ENCODE measurements at places on chromosomes 3 and 15.

GRCh38 chr3:4322635-4323034, 19.5 kb downstream of the SETMAR start:
- DNase-seq: peak; percentile 66

GRCh38 chr15:42156243-42156922, at the start of gene PLA2G4F:
TSS of gene PLA2G4F (minus strand) at chr15:42156636. CDS start at chr15:42156549, 87 bp downstream.
- no peak for DNase-seq

GRCh38 chr3:134677987-134678308, 27.1 kb upstream of the KY start:
- no peak for DNase-seq

DNA sequence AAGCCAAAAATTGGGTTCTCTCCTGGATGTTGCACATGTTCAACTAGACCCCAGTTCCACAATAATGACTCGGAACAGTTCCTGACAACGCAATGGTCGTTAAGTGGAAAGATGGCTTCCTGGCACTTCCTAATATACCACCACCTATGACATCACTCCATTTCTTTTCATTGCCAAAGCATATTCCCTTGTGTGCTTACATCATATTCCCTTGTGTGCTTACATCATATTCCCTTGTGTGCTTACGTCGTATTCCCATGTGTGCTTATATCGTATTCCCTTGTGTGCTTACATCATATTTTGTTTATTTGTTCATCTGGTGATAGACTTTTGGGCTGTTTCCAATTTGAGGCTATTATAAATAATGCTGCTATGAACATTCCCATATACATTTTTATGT, 39.2 kb downstream of the TFRC start:
- no peak for DNase-seq

DNA sequence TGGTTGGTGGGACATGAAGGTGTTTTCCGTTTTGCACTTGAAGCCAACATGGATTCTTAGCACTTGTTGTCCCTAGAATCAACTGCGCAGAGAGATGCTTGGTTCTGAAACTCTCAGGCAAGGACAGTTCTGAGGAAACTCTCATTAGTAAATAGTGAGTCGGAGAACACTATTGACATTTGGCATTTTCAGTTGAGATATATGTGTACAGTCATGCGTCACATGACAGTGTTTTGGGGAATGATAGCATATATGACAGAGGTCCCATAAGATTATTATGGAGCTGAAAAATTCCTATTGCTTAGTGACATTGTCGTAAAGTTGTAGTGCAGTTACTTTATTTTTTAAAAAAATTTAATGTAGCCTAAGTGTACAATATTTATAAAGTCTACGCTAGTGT, 5.8 kb downstream of the APBA2 start:
- no peak for DNase-seq

GRCh38 chr15:33988384-33988783, 20.1 kb downstream of the CHRM5 start:
- no peak for DNase-seq

- no peak for DNase-seq
These were observed 109.8 kb downstream of the IGF2BP2 start for GRCh38 chr3:185715091-185715490.

GRCh38 chr15:62393196-62393595, 228.1 kb upstream of the C2CD4B start:
- no peak for DNase-seq

DNA sequence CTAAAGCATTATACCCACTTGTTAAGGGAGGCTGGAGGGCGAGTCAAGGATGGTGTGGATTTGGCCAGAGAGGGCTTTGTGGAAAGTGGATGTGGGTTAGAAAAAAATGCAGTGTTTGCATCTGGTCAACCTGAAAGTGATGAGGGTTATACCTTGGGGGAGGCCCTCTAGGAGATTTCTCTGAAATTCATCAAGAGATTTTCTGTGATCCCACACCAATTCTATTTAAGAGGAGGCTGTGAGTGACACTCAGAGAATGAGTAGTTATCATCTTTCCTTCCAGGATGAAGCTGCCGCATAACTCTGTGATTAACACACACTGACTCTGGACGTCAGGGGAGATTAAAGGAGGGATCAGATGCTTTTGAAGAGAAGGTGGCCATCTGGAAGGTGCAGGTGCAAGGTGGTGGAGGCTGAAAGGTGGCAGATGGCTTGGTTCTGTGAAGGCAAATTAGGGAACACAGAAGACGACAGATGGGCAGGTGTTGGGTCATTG, 54.8 kb downstream of the ANAPC13 start:
- no peak for DNase-seq

DNA sequence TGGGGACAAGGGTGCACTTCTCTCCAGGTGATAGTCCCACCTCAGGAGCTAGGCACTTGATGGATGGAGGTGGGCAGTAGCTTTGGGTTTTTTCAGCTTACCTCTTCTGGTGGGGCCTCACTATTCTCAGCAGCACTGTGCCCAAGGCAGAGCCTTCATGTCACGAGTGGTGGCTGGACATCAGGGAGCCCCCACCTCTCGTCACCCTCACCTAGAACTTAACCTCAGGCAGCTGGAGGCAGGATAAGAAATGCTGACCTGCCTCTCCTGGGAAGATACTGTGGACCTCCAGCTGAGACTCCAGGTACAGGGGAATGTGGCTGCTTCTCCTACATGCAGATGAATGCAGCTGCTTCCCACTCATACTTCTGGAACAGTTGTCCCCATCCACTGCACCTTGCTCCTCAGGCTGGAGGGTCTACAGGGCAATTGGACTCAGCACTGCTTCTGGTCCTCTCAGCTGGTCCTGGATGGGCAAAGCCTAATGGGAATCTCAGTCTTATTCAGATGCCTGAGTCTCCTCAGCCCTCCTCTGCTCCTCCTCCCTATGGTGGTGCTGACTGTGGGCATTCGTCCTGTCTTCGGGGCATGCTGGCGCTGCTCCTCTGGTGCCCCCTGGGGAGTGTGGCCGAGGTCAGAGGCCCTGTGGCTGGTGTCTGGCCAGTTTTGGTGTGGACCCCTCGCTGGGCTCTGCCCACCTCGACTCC, 129.9 kb downstream of the KLF13 start:
- DNase-seq: no peak

- DNase-seq: no peak
These were observed 52.7 kb downstream of the LDHAL6B start for GRCh38 chr15:59259137-59259943.

DNA sequence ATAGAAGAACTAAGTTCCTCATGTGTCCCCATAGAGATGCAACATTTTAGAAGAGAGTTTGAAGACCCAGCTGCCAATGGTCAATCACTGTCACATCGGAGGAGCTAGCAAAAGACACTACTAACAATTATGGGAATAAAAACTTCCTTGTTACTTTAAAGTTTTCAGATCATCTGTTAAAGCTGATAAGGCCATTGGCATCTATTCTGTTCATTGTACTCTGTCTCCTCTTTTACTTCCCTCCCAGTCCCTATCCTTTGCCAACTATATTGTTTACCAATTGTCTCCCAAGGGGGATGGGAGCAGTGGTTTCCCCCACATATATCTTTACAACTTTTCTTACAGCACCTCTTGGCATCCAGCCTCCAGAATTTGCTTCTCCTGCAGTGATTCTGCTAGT, 81.0 kb downstream of the FAM174B start:
- DNase-seq: no peak

- no peak for DNase-seq
These were observed 469.8 kb downstream of the ZPLD1 start for GRCh38 chr3:102904629-102905028.

GRCh38 chr15:58678683-58679082, 70.8 kb downstream of the ADAM10 start:
- DNase-seq: no peak

DNA sequence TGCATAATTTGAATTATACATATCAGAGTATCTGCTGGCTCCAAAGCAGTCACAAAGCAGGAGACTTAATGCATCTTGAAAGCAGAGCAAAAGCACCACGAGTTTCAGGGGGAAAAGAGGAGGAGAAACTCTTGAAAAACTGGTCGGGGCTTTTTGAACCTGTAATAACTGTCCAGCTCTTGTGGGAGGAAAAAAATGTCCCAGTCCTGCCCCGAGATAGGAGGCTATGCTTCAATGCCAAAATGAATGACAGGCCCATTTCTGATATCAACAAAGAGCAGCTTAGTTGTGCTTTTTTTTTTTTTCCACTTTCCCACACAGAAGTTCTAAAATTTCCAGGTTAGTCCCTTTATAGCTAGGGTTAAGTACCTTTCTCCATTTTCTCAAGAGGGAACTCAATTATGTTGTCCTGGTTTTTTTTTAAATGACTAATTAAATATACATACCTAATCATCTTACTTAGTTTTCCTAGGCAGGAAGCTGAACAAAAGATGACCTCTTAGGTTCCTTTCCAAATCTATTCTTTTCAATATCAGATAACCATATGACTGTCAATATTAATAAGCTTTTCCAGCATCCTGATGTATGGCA, 120.2 kb downstream of the TFDP2 start:
- DNase-seq: no peak

- no peak for DNase-seq
These were observed 46.1 kb downstream of the IL16 start for GRCh38 chr15:81242778-81243177.

DNA sequence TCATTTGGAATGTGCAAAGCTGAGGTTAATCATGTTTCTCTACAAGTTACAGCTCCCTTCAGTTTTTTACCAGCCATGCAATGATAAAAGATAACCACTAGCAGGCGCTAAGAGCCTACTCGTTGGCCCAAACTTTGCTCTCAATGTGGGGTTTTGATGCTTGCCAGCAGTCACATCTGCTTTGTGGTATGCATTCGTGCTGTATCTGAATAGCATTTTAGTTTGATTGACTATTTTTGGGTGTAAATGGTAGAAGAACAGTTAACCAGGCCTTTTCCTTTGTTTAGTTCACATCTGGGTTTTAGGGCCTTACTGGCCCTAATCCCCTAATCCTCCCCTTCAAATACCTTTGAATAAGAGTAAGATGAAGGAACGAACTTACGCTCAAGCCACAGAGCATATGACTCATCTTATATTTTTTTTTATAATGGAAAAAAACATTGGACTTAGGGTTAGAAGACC, 4.4 kb upstream of the CLDN11 start:
- no peak for DNase-seq

- DNase-seq: no peak
These were observed 63.4 kb downstream of the PPARG start for GRCh38 chr3:12352253-12352652.

- DNase-seq: no peak
These were observed 2.6 kb downstream of the MEX3B start for GRCh38 chr15:82043130-82043673.

- DNase-seq: no peak
These were observed 71.4 kb upstream of the TLE3 start for GRCh38 chr15:70169147-70169546.

DNA sequence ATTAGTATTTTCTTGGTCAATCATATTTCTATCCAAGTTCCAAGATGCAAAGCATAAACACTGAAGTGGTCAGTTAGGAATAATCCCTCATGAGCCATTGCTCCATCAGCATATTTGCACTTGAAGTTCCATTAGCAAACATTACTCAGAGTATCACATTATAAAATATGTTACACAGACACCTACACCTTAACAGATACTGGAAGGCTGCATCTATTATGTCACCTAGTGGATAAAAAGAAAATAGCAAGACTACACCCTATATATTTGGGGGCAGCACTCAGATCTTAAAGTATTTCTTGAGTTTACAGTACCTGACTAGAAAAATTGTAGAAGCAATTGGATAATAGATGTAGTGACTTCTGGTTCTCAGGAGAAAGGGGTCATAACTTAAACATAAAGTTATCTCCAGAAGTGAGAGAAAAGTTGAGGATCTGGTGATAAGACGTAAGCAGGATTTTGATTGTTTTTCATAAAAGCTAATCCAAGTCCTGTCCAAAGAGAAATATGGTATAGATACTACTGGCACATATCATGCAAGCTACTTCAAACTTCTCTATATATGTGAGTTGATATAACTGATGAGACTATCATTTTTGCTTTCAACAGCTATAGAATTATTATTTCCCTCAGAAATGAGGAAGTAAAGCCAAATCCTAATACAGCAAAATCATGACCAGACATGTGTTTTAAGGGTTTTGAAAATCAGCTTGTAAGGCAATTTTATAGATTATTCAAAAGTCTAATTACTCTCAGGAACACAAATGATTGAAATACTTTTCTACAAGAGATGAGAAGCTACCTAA, 422.2 kb downstream of the GBE1 start:
- no peak for DNase-seq

GRCh38 chr15:72037321-72037720, 80.6 kb downstream of the MYO9A start:
- DNase-seq: no peak

- no peak for DNase-seq
These were observed 44.8 kb upstream of the HES1 start for GRCh38 chr3:194091141-194091540.

DNA sequence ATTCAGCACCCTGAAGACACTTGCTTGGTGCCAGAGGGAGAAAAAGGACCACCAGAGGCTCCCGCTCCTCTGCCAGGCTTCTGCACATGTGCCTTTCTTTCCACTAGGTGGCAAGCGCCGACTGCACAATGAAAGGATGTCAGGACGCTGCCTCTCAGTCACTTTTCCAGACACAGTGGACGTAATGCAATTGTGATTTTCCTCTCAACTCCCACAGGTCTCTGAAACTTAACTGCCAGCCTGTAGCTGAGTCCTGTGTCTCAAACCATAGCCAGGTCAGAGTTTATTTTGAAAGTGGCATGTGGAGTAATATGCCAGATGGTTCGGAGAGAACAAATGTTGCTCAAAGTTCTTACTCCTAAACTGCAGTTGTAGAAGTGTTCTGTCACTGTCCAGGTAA, 162.9 kb downstream of the ITPR1 start:
- DNase-seq: peak; percentile 5

GRCh38 chr15:31461375-31461774, 134.7 kb downstream of the KLF13 start:
- no peak for DNase-seq

DNA sequence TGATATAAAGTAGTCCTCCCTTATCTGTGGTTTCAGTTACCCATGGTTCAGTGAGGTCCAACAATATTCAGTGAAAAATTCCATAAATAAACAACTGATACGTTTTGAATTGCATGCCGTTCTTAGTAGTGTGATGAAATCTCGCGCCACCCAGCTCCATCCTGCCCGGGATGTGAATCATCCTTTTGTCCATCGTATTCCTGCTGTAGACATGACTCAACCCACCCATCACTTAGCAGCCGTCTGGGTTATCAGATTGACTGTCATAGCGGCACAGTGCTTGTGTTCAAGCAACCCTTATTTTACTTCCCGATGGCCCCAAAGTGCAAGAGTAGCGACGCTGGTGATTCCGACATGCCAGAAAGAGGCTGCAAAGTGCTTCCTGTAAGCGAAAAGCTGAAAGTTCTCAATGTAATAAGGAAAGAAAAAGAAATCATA, 48.0 kb upstream of the MEX3B start:
- DNase-seq: no peak

DNA sequence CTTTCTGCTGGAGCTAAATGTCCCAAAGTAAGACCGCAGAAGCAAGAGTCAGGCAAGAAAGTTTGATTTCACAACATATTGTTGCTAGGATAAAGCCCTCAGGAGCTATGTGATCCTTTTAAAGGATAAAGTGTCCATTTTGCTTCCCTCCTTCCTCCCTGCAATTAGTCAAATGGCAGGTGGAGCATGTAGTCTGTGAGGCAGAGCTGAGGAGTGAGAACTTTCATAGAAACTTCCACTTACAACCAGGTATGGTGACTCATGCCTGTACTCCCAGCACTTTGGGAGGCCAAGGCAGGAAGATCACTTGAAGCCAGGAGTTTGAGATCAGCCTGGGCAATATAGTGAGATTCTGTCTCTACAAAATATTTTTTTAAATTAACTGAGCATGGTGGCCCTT, 25.2 kb upstream of the RHCG start:
- DNase-seq: no peak
